WTC11 (cell line): ENCODE measurements at places on chromosomes 1 and 21.

GRCh38 chr1:101992821-101993575 lies 3.7 kb downstream of the OLFM3 start:
- DNase-seq: no peak

DNA sequence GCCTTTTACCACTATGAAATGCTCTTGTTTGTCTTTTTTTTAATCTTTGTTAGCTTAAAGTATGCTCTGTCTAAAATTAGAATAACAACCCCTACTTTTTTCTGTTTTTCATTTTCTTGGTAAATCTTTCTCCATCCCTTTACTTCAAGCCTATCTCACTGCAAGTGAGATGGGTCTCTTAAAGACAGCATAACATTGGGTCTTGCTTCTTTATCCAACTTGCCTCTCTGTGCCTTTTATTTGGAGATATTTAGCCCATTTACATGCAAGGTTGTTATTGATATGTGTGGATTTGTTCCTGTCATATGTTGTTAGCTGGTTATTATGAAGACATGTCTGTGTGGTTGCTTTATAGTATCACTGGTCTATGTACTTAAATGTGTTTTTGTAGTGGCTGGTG lies 41.3 kb upstream of the SSX2IP start:
- DNase-seq: no peak

GRCh38 chr1:162210196-162210595 lies 140.7 kb downstream of the NOS1AP start:
- DNase-seq: no peak

DNA sequence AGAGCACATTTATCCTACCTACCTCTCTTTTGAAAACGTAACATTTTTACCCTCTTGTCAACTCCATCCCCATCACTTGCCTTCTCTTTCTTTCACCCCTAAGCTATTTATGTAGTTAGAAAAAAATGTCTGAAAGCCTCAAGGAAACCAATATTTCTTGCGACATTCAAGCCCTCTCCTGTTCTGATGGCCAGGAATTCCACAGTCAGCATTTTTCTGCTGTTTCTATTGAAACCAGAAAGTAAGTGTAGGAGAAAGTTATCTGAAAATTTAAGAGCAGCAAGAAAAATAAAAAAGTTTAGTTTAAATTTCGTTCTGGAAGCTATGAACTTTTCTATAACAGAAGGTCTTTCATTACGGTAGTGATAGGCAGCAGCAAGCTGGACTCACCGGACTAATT lies 247.6 kb upstream of the PBX1 start:
- no peak for DNase-seq

DNA sequence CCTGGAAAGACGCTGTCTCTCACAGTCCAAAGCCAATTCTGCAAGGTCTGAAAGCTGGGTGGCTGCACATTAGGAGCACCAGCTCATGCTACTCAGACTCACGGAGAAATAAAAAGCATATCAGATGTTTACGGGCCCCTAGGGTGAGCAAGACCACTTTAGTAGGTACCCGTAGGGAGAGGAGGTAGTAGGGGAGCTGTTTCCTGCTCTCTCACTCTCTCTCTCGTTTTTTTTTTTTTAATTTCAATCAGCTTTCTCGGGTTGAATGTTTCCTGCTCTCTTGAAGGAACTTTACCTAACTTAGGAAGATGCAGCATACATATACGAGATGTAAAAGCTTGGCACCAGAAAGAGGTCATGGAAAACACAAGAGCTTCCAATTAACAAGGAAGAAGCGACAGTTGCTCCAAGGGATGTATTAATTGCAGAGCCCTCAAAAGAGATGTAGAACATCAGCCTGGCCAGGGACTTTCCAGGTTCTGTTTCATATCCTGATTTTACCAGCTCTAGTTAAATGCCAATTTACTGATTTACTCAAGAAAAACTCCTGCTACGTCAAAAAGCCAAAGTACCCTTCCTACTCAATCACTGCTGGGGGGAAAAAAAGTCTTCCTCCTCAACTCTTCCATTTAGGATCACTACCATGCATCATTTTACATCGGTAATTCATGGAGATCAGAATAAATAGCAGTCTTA lies 3.1 kb downstream of the LORICRIN start:
- DNase-seq: no peak

- no peak for DNase-seq
These were observed 27.5 kb downstream of the SLX9 start for GRCh38 chr21:44967082-44968047.

DNA sequence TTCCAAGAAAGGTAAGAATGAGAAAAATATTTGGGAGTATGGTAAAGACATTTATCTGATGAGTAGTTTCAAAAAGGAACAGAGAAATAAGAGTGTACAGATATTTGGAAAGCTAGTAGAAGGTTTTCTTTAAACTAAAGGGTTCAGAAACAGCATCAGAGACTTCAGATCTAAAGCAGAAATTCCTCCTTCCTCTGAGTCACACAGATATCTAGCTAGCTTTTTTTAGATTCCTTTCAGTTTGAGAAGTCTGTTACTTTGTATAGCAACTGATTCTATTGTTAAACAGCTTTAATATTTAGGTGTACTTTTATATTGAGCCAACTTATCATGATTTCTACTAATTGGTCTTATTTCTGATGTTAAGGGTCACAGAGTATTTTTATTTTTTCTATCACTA lies 4.7 kb downstream of the AMY2B start:
- DNase-seq: no peak

GRCh38 chr1:150596095-150596892 lies 16.9 kb upstream of the MCL1 start:
- no peak for DNase-seq

GRCh38 chr1:198520524-198521254 lies 19.8 kb downstream of the ATP6V1G3 start:
- DNase-seq: no peak

DNA sequence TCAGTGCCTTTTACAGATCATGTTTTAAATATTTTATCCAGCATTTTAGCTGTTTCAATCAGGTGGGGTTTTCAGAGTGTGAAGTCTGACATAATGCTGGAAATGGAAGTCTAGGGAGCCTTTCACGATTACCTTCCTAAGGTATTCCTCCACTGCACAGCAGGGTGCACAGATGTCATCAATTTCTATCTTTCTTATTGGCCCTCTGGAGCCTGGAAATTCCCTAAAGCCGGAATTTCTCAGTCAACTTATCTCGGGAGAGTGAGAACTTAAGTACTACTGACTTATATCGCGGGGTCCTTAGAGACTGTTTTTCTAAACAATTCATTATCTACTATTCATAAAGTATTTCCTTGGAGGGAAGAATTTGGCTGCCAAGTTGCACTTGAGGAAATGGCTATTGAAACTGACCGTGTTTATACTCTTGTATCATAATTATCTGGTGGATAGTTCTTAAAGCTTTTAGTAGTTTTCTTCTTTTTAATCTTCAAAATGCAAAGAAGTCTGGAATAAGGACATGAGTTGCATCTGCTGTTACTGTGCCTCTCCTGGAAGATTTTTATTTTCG lies 311.8 kb upstream of the B3GALT2 start:
- no peak for DNase-seq

- DNase-seq: no peak
These were observed 1199.5 kb upstream of the TMPRSS15 start for GRCh38 chr21:19603011-19603593.

- DNase-seq: no peak
These were observed 2.0 kb downstream of the RPRD2 start for GRCh38 chr1:150365941-150366340.

DNA sequence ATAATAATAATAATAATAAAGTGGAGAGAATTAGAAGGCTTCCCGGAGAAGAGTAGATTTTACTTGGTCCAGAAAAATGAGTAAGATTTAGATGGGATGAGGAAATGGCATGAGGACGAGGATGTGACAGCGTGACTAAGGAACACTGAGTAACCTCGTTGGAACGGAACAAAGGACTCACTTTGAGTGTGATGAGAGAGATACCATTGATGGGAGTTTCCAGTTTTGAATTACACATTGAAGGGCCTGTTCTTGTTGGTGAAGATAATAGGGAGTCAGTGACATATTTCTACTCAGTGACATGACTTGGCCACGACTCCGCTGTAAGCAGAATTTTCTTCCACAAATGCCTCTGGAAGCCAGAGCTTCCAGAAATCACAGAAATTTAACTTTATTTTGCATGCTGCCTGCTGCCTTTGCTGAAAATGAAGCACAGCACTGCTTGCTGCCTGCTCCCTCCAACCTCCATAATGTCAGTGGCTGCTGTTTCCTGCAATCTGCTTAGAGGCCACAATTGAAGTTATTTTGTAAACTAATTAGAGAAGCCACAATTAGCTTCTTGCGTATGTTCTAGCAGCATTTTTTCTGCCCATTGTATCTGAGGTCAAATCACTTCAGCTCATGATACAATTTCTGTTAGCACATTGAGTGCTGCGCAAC lies 33.7 kb upstream of the FBXO28 start:
- no peak for DNase-seq

GRCh38 chr1:22124592-22125229 lies 18.2 kb downstream of the WNT4 start:
- DNase-seq: no peak

- DNase-seq: no peak
These were observed 1.3 kb upstream of the S100A10 start for GRCh38 chr1:151994956-151995355.

DNA sequence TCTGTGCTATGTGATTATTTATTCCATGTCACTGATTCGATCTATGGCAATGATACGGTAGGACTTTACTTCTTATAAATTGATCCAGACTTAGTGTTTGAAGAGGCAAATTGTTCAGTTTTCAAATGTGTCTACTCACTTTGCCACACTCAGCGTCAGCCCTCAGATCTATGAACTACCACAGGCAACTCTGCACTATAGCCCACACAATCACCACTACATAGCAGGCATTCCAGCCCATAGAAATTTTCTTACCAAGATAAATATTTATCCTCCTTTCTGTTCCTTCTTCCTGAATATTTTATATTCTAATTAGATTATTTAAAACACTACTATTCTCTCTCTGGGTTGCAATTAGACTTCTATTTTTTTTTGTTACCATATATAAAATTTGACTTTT lies 776.1 kb downstream of the BRINP3 start:
- no peak for DNase-seq
